ENCODE measurements at places on chromosomes 6 and 20.

DNA sequence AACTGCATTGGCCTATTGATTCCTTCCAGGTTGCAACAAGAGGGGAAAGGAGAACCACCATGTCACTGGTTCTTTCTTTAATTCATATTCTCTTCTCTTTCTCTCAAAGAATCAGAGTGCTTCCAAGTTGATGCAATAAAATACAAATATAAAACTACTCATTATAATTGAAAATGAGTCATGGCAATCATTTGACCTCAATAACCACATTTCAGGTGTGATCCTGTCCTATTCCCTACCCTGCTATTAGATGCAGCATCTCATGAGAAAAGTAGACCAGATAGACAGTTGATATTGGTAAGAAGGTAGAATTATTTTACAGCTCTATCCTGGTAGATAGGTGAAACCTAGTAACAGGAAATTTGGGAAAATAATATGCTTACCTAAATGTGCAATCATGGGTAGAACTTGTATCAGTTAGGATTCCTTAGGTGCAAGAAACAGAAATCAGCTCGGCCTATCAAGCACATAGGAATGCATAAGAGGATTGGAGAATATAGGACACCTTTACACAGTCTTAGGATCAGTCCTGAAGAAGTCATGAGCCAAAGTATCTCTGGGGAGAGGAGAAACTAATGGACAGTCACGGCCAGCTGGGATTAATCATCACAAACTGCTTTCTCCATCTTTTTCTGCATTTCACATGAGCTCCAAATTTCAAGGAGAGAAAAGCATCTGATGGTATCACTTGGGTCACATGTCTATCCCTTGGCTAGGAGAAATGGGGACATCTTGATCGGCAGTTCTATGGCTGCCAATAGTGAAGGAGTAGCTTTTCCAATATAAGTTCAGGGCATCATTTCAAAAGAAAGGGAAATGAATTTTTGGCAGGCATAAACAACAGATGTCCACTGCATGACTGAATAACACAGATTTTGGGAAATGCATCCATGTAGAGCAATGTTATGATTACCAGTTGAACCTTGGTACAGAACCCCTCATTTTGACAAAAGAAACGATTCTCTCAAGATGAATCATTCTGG, 19.3 kb upstream of the RNF146 start:
- no peak for DNase-seq

DNA sequence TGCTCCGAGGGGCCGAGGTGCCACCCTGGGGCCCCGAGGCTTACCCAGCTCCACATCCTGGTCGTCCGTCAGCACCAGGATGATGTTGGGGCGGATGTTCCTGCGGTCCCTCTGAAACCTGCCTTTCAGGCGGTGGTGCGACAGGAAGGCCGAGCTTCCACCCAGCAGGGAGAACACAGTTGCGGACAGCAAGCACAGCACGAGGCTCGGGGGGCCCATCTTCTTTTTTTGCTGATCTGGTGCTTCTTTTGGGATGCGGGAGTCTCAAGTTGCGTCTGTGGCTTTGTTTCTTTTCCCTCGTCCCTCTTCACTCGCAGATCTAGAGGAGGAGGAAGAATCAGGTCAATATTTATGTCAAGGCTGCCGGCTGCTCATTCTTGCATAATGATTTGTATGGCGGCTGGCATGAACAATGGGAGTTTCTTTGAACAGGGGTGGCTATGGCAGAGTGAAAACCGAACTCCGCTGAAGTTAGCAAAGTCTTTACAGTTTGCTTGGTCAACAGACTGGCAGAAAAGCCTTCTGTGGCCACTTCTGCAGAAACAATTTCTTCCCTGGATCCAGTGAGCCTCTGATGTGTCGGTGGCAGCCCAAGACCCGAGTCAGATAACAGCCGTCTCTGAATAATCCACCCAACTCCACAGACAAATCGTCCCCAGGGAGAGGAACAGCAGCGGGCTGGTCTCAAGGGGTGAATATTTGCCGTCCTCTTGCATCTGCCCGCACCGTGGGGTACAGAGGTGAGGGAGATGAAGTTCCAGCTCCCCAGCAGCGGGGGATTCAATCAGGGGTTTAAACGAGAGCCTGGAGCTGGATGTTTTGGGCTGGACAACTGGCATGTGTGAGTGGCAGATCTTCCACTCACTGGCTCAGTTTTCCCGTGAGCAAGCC, 27.9 kb downstream of the SULF2 start:
- DNase-seq: no peak

DNA sequence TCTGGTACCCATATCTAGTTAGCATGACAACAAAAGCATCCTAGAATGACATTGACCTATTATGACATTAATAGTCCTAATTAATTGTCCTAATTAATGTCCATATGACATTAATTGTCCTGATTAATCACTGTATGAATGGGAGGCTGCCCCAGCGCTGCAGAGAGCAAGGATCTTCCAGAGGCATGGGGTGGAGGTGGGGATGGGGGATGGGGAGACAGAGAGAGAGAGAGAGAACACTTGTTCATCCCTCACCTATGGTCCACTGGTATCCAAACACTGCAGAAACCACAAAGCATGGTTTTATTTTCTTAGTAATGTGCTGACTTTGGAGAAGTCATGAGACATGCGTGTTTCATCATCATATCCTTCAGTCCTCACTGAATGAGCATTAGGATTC, 235.1 kb downstream of the FNDC1 start:
- DNase-seq: no peak

DNA sequence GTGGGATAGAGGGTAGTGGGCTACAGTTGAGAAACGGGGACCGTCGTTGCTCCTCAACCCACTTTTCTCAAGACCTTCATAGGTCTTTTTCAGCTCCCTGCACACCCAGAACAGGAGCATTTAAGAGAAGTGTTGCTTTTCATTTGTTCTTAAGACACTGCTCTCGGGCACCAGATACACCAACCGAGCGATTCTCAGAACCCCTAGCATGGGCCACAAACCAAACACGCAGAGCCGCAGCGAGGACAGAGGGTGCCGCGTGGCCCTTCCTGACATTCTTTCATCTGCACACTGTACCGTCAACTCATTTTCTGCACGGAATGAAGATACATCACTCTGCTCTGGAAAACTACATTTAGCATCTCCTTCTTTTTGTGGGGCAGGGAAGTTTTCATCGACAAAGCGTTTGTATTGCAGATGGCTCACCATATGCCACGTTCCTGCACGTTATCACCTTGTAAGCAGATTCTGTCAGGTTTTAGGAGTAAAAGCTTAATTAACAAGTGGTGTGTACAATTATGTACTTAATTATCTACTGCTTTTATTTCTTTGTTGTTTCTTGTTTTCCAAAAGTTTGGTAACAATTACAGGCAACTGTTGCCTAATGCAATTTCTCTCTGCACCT, 70.4 kb upstream of the MLN start:
- no peak for DNase-seq

DNA sequence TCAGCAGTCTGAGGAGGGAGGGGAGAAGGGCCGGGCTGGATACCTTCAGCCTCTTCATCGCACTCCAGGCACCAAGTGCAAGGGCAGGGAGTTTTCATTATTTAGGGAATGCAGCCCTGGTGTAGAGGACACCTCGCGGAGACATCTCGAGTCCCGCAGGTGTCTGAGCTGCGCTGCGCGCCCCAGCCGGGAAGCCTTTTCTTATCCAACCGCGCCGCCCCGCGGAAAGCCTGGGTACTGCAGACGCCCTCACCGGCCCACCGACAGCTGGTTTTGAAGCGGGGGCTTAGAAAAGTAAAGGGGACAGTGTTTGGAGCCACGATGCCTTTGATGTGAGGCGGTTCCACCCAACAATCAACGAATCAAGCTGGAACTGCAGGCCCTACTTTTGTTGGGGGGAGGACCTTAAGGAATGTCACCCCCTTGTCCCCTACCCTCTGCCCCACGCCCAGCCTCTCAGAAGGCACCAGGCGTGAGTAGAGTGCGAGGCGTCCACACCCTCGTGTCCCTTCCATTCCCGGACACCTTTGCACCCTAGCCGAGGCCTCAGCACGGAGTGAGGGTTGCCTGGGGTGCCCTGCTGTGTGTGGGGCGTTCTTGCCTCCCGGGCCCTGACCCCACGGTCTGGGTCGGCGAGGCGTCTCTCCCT, 8.6 kb downstream of the NKX2-2 start:
- peak; percentile 49 for DNase-seq

Data from stimulated activated CD8-positive, alpha-beta memory T cell treated with anti-CD3 and anti-CD28 coated beads, Interleukin-7, amount 100 ng/mL, for 1 hour (primary cell).